SIG-M5 (cell line): ENCODE measurements at places on chromosomes 1 and 21.

- DNase-seq, result no peak
Measured at GRCh38 chr1:3676581-3677470, 24.5 kb downstream of the TP73 start.

DNA sequence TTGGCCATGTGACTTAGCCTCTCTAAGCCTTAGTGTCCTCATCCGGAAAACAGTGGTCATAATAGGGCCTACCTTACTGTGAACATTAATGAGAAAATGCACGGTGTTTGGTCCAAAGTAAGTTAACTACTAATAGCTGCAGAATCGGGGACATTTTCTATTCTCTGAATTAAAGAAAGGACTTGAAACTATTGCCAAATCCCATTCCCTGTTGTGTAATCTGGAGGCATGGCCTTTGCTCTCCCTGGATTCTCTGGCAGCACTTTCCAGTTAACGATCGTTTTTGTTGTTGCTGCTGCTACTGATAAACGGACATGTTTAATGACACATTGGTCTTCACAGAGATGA, 30.5 kb downstream of the FMO4 start:
- no peak for DNase-seq

GRCh38 chr21:44062380-44062779, 44.8 kb upstream of the PWP2 start:
- DNase-seq, result no peak

GRCh38 chr1:91754348-91754747, 131.6 kb downstream of the TGFBR3 start:
- no peak for DNase-seq

DNA sequence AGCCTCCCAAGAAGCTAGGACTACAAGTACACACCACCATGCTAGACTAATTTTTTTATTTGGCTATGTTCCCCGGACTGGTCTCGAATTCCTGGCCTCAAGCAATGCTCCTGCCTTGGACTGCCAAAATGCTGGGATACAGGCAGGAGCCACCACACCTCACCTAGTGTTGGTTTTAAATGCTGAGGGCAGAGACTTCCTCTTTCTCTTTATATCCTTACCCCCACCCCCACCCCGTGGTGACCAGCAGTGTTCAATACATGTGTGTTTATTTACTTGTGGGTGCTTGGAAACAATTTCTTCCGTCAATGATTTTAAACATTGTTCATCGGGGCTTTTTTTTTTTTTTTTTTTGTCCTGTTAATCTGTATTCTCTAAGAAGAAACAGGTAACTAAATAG, 158.9 kb downstream of the ZBTB18 start:
- no peak for DNase-seq

DNA sequence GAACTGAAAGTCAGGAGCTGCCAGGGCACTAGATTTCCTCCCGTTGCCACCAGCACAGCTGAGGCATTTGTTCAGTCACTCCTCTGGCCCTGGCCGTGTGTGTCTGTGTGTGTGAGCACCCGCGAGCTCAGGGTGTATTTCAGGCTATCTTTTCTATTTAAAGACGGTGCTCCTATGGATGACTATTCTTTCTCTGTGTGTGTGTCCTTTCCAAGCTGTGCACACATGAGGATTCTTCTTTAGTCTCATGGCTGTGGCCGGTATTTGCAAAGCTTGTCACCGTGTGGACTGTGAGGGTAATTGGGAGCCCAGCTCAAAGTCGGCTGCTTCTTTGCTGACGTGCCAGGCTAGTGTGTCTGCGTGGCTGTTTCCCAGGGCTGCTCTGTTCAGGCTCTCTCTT, 3.0 kb upstream of the KCND3 start:
- no peak for DNase-seq
